Endothelial cell of umbilical vein (primary cell): ENCODE measurements at places on chromosomes 5 and 9. TPM values are rescaled to one million over a fixed set of nuclear protein-coding genes. Genes with fewer than 3 reads are reported as not detected.

The CATSPER3 gene
- total RNA-seq, result 0.71 TPM in 1 of 2 replicates, not detected in the other

The P4HA2 gene
- total RNA-seq, result 37.4 and 37.6 TPM in 2 replicates

The ADGRD2 gene
- not detected in 2 replicates for total RNA-seq

The FBLL1 gene
- total RNA-seq, result 0.44 and 0.48 TPM in 2 replicates

The ORM2 gene
- total RNA-seq, result not detected in 2 replicates

The MYOT gene
- not detected in 2 replicates for total RNA-seq

- H3K36me3 ChIP-seq, result no peaks in the 10 kb centered on the region
- no peaks in the 10 kb centered on the region for H3K27me3 ChIP-seq
- H3K4me3 ChIP-seq, result no peak overlapping the region
- no peak overlapping the region for H3K27ac ChIP-seq
Measured at GRCh38 chr5:56851258-56851941, 36.1 kb downstream of the MAP3K1 start.

DNA sequence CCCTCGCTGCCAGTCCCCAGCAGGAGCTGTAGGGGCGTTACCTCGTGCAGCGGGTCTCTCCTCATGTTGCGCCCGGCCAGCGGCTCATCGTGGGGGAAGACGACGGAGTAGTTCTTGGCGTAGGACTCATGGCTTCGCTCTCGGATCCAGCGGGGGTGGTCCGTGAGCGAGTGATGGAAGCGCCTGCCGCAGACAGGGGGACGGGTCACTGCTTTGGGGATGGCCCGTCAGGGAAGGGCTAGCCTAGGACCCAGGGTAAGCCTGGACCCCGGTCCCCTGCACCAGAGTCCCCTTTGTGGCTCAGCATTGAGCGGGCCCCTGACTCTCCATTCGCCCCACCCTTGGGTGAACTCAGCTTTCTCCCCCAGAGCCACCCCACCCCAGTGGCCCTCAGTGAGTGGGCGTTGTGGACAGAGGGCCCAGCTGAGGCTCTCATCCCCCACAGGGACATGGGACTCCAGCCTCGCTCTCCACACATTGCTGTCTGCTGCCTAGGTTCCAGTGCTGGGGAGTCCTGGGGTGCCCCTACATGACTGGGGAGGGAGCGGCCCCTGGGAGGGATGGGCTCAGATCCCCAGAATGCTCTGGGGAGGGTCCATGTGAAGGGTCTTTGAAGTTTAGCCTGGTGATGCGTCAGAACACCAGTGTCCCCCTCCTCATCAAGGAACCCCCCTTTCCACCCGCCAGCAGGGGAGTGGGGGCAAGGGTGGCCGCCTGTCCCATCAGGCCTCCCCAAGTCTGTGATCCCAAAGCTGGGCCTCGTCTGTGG, 29.7 kb downstream of the SARDH start:
- no peaks in the 10 kb centered on the region for H3K4me1 ChIP-seq
- H3K27ac ChIP-seq, result no peak overlapping the region
- H3K4me3 ChIP-seq, result no peak overlapping the region
- H3K36me3 ChIP-seq, result no peaks in the 10 kb centered on the region
- no peaks in the 10 kb centered on the region for H3K27me3 ChIP-seq

DNA sequence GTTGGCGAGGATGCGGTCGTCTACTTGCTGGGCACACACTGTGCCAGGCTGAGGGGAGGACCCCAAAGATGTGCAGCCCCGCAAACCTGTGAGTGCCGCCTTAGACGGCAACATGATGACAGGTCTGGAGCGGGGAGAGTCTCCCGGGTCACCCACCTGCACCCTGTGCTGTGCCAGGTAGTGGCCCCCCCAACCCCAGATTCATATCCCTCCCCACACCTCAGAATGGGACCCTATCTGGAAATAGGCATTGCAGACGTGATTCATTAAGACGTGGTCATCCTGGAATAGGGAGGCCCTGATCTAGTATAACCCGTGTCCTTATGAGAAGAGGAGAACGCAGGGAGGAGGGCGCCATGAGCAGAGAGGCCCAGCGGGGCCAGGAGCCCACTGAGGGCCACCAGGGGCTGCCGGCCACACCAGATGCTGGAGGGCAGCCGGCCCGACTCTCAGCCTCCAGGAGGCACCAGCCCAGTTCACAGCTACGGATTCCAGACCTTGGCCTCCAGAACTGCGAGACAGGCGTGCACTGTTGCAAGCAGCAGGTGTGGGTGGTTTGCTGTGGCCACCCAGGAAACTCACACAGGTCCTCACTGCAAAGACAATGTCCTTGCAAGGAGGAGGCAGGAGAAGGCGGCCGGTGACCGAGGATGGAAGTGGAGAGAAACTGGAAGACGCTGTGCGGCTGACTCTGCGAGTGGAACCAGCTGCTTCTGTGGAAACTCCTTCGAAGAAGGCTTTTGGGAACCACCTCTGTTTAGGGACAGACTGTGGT, 131.9 kb upstream of the LPCAT1 start:
- H3K36me3 ChIP-seq, result no peaks in the 10 kb centered on the region
- H3K27ac ChIP-seq, result no peak overlapping the region
- H3K27me3 ChIP-seq, result peaks cover 12% of the 10 kb centered on the region
- no peaks in the 10 kb centered on the region for H3K4me1 ChIP-seq
- H3K4me3 ChIP-seq, result no peak overlapping the region

DNA sequence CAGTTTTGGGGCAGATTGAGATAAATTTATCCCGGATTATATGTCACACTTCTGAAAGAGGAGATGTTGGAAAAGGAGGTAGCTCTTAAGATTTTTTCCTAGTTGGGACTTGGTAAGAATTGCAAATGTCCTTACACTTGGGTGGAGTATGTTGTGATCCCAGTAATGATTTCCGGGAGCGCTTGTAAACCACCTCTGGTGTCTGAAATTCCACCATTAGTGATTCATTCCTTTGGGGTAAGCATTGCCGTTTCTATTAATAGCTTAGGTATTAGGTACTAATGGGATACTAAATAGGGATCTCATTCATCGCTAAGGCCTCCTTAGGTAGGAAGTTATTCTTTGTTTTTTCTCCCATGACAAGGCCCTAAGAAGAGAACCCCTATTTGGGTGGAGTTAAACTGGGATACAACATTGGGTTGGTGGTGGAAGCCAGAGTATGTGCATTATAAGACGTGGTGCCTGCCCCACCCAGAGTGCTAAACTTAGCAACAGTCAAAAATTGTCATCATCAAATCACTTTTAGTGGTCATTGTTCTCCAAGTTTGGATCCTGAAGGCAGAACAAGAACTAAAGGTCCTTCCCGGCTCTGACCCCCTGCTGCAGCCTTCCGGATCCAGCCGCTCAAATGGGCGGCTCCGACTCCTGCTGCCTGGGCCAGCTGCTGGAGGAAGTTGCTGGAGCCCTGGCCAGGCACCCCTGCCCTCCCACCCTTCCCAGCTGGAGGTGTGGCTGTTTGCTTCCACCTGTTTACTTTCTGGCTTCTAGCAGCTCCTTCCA, 31.7 kb upstream of the DAB2IP start:
- no peak overlapping the region for H3K27ac ChIP-seq
- no peaks in the 10 kb centered on the region for H3K36me3 ChIP-seq
- H3K27me3 ChIP-seq, result no peaks in the 10 kb centered on the region
- peak; percentile 28 for DNase-seq
- H3K4me3 ChIP-seq, result no peak overlapping the region

GRCh38 chr9:135512904-135513303, 8.3 kb upstream of the LCN1 start:
- no peak for DNase-seq
- H3K27me3 ChIP-seq, result no peaks in the 10 kb centered on the region
- H3K4me1 ChIP-seq, result peaks cover 13% of the 10 kb centered on the region
- H3K27ac ChIP-seq, result no peak overlapping the region
- no peaks in the 10 kb centered on the region for H3K36me3 ChIP-seq
- no peak overlapping the region for H3K4me3 ChIP-seq

DNA sequence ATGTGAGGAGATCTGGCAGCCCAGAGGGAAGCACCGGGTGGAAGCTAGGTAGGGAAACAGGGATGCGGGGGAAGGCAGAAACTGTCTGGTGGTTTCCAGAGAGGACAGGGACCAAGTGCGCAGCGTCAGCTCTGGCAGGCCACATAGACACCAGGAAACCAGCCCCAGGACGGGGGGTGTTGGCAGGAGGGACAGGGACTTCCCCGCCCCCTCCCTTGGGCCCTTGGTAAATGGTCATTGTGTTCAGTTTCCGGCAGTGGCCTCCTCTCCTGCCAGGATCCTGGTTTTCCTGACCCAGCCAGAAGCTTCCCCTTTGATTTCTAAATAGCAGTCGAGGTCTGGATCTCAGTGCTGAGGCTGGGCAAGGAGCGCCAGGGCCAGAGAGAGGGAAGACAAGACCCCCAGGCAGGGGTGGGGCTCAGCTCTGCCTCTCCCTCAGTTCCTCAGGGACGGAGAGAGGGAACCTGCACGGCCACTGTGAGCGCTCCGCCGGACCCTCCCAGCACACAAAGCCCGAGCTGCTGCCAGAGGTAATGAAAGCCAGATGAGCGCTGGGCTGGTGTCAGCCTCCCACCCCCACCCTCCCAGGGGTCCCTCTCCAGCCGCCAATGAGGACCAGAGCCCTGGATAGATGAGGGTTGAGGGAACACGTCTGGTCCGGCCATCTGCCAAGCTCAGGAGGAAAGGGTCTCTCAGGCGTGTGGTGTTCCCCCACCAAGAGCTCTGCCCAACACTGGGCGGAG, 1.8 kb downstream of the RALGDS start:
- peak overlapping the region; percentile 18 for H3K27ac ChIP-seq
- peak overlapping the region; percentile 37 for H3K4me3 ChIP-seq
- H3K4me1 ChIP-seq, result peaks cover 20% of the 10 kb centered on the region
- no peaks in the 10 kb centered on the region for H3K27me3 ChIP-seq

GRCh38 chr9:82356871-82357270, 368.3 kb downstream of the SPATA31D1 start:
- H3K27ac ChIP-seq, result no peak overlapping the region
- no peak overlapping the region for H3K4me3 ChIP-seq
- no peaks in the 10 kb centered on the region for H3K36me3 ChIP-seq

GRCh38 chr5:19855031-19855430, 133.0 kb downstream of the CDH18 start:
- H3K27me3 ChIP-seq, result no peaks in the 10 kb centered on the region
- no peak overlapping the region for H3K4me3 ChIP-seq
- no peak for DNase-seq
- H3K27ac ChIP-seq, result no peak overlapping the region
- no peaks in the 10 kb centered on the region for H3K36me3 ChIP-seq

DNA sequence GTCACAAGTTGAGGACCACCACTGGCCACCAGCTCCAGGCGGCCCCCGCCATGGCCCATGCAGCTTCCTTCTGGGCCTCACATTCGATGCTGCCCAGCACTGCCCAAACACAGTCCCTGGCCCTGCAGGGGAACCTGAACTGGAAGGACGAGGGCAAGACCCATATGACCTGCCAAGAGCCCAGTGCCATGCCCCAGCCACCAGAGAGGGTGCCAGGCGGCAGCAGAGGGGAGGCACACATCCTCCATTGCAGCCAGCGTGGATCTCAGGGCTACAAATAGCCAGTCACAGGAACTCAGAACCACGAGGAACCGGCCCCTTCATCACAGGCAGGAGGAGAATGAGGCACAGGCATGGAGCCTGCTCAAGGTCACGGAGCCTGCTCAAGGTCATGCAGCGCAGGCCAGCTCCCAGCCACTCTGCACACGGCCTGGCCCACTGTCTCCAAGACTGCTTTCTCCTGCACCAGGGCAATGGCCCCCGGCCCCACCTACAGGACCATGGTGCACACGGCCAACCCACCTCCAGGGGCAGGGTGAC, 69.6 kb downstream of the SEMA4D start:
- no peak overlapping the region for H3K4me3 ChIP-seq
- H3K27me3 ChIP-seq, result no peaks in the 10 kb centered on the region
- peaks cover 14% of the 10 kb centered on the region for H3K4me1 ChIP-seq
- no peak overlapping the region for H3K27ac ChIP-seq

- no peaks in the 10 kb centered on the region for H3K4me1 ChIP-seq
- no peaks in the 10 kb centered on the region for H3K27me3 ChIP-seq
- H3K4me3 ChIP-seq, result no peak overlapping the region
- no peak for DNase-seq
Measured at GRCh38 chr5:64874753-64875152, 106.0 kb downstream of the CWC27 start.

GRCh38 chr9:20319641-20320337, 302.5 kb downstream of the MLLT3 start:
- no peak overlapping the region for H3K27ac ChIP-seq
- no peaks in the 10 kb centered on the region for H3K4me1 ChIP-seq
